ENCODE measurements at places on chromosomes 3 and 15. TPM values are rescaled to one million over a fixed set of nuclear protein-coding genes. Genes with fewer than 3 reads are reported as not detected.

- H3K36me3 ChIP-seq = peaks cover 63% of the 10 kb centered on the region
- H3K27me3 ChIP-seq = no peaks in the 10 kb centered on the region
- H3K4me1 ChIP-seq = peaks cover 23% of the 10 kb centered on the region
- no peak for DNase-seq
- no peak overlapping the region for H3K27ac ChIP-seq
Observed at GRCh38 chr3:15220661-15221060, 14.6 kb downstream of the CAPN7 start.

CCDC39 gene
- not detected for total RNA-seq

- H3K27me3 ChIP-seq = no peaks in the 10 kb centered on the region
- H3K4me3 ChIP-seq = no peak overlapping the region
- H3K4me1 ChIP-seq = peaks cover 7% of the 10 kb centered on the region
- H3K27ac ChIP-seq = no peak overlapping the region
- DNase-seq = no peak
- 0 out of 2 replicates have a peak, but pooled peaks cover 1% of the 10 kb centered on the region for H3K36me3 ChIP-seq
Observed at GRCh38 chr3:197713477-197713822, 23.3 kb downstream of the RUBCN start.

- H3K4me3 ChIP-seq = no peak overlapping the region
- no peaks in the 10 kb centered on the region for H3K27me3 ChIP-seq
- DNase-seq = no peak
- H3K4me1 ChIP-seq = no peaks in the 10 kb centered on the region
Observed at GRCh38 chr3:103991-104390, 92.6 kb upstream of the CHL1 start.

GRCh38 chr15:69562116-69562515 lies 109.5 kb downstream of the RPLP1 start:
- no peak overlapping the region for H3K27ac ChIP-seq
- DNase-seq = no peak
- H3K4me1 ChIP-seq = peaks cover 45% of the 10 kb centered on the region
- no peaks in the 10 kb centered on the region for H3K36me3 ChIP-seq
- no peak overlapping the region for H3K4me3 ChIP-seq
- peaks cover 7% of the 10 kb centered on the region for H3K27me3 ChIP-seq

EIF4A2 gene
- total RNA-seq = 446 TPM

- no peak overlapping the region for H3K27ac ChIP-seq
- no peaks in the 10 kb centered on the region for H3K27me3 ChIP-seq
- H3K4me3 ChIP-seq = no peak overlapping the region
- H3K36me3 ChIP-seq = no peaks in the 10 kb centered on the region
- DNase-seq = no peak
Observed at GRCh38 chr3:71714595-71714994, 10.6 kb downstream of the EIF4E3 start.

DNA sequence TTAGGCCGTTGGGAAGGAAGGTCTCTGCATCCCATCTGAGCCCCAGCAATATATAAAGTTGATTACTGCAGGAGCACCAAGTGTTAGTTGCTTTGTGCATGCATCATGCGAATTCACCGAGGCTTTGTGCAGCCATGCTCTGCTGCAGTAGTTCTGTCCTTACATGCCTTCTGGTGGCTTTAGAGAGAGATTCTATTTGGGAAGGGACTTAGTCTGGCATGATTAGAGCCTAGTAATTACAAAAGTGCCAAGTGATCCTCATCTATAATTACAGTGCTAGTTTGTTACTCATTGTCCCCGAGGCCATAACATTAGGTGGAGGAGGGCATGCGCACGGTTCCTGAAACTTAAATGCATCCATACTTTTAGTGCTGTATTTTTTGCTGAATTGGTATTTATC lies 353.6 kb downstream of the CNTN4 start:
- DNase-seq = no peak
- no peak overlapping the region for H3K4me3 ChIP-seq
- H3K4me1 ChIP-seq = no peaks in the 10 kb centered on the region
- no peak overlapping the region for H3K27ac ChIP-seq

CHRFAM7A gene
- 1.2 TPM for total RNA-seq

BTLA gene
- total RNA-seq = not detected

ROPN1 gene
- not detected for total RNA-seq

GRCh38 chr3:69214241-69214640 lies 91.8 kb upstream of the LMOD3 start:
- H3K36me3 ChIP-seq = no peaks in the 10 kb centered on the region
- H3K4me3 ChIP-seq = no peak overlapping the region
- peaks cover 17% of the 10 kb centered on the region for H3K4me1 ChIP-seq
- no peak overlapping the region for H3K27ac ChIP-seq
- no peak for DNase-seq

DUOXA2 gene
- total RNA-seq = not detected

GRCh38 chr3:32978331-32978730 lies 26.9 kb downstream of the CCR4 start:
- no peak for DNase-seq
- no peak overlapping the region for H3K27ac ChIP-seq
- H3K36me3 ChIP-seq = no peaks in the 10 kb centered on the region
- no peaks in the 10 kb centered on the region for H3K4me1 ChIP-seq
- no peaks in the 10 kb centered on the region for H3K27me3 ChIP-seq
- no peak overlapping the region for H3K4me3 ChIP-seq

DNA sequence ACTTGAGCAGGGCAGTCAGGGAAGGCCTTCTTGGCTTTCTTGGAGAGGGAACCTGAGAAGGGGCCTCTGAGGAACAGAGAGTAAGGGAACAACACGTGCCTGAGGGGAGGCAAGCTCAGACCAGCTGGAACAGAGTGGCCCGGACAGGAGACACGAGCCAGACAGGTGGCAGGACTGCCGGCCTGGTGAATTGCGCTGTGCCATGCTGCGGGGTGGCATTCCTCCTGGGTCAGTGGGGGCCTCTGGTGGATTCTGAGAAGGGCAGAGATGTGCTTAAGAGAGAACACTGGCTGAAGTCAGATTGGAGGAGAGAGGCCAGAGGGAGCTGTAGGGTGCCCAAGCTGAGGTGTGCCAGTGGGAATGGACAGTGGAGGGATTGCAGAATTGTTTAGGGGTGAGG lies 4.9 kb downstream of the CHAC1 start:
- 0 out of 2 replicates have a peak, but pooled peaks cover under 1% of the 10 kb centered on the region for H3K4me1 ChIP-seq
- peaks cover 11% of the 10 kb centered on the region for H3K27me3 ChIP-seq
- no peaks in the 10 kb centered on the region for H3K36me3 ChIP-seq
- no peak overlapping the region for H3K4me3 ChIP-seq

- H3K27ac ChIP-seq = no peak overlapping the region
- no peaks in the 10 kb centered on the region for H3K36me3 ChIP-seq
- H3K4me1 ChIP-seq = no peaks in the 10 kb centered on the region
- H3K27me3 ChIP-seq = no peaks in the 10 kb centered on the region
- no peak overlapping the region for H3K4me3 ChIP-seq
Observed at GRCh38 chr15:67397139-67397538, 123.8 kb upstream of the C15orf61 start.

CD276 gene
- total RNA-seq = 55.2 TPM

- no peaks in the 10 kb centered on the region for H3K36me3 ChIP-seq
- H3K27me3 ChIP-seq = no peaks in the 10 kb centered on the region
- DNase-seq = no peak
- no peak overlapping the region for H3K27ac ChIP-seq
Observed at GRCh38 chr3:121274411-121274810, 271.4 kb downstream of the POLQ start.

RTP4 gene
- 0.62 TPM for total RNA-seq

- DNase-seq = no peak
- no peak overlapping the region for H3K27ac ChIP-seq
- no peaks in the 10 kb centered on the region for H3K27me3 ChIP-seq
- no peaks in the 10 kb centered on the region for H3K36me3 ChIP-seq
Observed at GRCh38 chr3:103189941-103190340, 755.1 kb downstream of the ZPLD1 start.

Data from HepG2 (cell line).